Neural crest cell (in vitro differentiated cells): ENCODE measurements at places on chromosomes 16 and 17.

DNA sequence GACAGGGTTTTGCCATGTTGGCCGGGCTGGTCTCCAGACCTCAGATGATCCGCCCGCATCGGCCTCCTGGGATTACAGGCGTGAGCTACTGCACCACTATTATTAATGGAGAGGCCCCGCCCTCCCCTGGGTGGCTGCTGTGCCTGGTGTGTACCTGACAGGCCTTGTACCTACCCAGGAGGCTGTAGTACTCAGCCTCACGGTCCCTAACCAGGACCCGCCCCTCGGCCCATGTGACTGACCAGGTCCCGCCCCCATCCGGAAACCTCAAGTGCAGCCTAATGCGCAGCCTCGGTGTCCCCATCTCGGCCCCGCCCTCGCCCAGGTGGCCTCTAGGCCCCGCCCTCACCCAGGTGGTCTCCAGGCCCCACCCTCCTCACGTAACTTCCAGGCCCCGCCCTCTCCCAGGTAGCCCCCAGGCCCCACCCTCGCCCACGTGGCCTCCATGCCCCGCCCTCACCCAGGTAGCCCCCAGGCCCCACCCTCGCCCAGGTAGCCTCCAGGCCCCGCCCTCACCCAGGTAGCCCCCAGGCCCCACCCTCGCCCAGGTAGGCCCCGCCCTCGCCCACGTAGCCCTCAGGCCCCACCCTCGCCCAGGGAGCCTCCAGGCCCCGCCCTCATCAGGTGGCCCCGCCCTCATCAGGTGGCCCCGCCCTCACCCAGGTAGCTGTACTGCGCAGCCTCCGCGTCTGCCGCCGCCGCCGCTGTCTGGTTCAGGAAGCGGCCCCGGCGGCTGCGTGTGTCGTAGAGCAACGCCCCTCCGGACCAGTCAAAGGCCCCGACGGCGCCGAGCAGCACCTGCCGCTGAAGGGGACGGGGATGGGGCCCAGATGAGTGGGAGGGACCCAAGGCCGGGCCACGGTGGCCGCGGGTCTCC is 31.0 kb downstream of the HASPIN start:
- peak; percentile 25 for DNase-seq

DNA sequence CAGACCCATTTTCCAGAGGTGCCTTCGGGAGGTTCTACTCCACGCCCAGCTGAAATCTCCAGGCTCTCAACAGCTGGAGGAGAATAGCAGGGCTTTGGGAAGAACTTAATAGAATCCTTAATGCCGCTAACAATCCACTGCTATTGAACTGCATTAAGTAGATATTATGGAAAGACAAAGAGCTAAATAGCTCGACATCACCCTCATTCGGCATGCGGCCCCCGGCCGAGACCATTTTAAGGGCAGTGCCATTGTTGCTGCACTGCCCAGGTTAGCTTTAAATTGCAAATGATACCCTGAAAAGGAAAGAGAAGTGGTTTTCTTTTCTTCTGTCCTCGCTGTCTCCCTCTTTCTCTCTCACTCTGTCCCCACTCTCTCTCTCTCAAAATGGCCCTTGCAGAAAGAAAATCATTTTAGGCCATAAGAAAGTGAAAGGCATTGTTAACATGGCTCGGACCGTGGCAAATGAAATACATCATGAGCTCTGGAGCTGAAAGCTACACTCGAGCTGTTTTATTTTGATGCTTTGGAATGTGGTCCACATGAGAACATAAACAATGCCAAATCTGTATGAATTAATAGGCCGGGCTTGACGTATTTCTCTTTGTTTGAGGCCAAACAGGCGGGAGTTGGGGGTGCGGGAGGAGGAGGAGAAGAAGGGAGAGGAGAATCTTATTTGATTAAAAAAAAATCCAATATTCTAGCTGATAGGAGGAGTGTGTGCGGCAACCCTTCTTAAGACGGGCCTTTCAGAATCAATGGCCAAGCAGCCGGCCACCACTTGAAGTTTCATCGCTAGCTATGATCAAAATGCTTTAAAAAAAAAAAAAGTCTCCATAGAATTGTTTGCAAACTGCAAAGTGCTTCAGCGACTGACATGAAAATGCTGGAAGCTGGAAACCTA is 298.8 kb upstream of the IRX3 start:
- no peak for DNase-seq

DNA sequence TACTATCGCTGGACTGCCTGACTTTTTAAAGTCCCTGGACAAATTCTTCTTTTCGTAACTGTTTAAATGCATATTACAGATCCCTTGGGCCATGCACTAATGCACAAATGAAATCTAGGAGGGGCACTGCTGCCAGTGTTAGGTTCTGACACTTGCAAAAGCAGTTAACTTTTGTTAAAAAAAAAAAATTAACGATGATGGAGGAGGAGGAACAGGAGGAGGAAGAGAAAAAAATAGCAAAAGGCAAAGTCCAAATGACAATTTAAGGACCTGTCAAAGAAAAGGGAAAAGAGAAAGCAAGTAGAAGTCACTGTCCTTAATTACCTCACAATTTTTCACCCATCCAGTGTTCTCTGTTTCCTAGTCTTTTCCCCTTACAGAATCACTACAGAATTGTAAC is 97.8 kb upstream of the CORO6 start:
- no peak for DNase-seq

- DNase-seq: no peak
Measured at GRCh38 chr16:60225541-60225940, 1491.4 kb upstream of the GOT2 start.

- no peak for DNase-seq
Measured at GRCh38 chr17:81701288-81702071, 1.7 kb upstream of the MRPL12 start.

- DNase-seq: no peak
Measured at GRCh38 chr17:28053725-28054124, 11.2 kb downstream of the NLK start.

DNA sequence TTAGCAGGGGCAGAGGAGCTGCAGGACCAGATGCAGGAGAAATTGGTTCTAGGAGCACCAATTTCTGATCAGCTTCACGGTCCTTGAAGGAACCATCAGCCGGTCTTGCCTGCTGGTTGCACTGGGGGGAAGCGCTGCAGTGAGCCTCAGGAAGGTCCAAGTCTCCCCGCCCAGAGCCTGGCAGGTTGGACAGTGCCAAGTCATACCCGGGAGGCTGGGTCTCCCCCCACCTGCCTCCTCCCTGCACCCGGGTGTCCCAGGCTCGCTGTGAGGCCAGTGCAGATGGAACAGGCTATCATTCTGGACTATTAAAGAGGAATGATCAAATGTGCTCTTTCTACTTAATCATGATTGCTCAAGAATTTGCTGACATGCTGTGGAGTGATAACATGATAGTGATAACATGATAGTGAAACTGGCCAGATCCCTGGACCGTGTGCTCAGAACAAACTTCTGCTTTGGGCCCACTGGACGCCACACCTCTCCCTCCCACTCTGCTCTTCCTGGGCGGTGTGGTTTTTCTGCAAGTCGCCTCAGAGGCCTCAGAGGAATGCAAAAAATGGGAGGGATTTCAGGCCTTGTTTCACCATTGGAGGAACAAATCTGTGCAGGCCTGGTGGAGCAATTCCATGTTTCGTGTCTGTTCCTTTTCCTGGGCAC is 236.0 kb downstream of the IRF8 start:
- DNase-seq: no peak

- no peak for DNase-seq
Measured at GRCh38 chr16:3143598-3144320, 8.9 kb downstream of the ZNF213 start.

DNA sequence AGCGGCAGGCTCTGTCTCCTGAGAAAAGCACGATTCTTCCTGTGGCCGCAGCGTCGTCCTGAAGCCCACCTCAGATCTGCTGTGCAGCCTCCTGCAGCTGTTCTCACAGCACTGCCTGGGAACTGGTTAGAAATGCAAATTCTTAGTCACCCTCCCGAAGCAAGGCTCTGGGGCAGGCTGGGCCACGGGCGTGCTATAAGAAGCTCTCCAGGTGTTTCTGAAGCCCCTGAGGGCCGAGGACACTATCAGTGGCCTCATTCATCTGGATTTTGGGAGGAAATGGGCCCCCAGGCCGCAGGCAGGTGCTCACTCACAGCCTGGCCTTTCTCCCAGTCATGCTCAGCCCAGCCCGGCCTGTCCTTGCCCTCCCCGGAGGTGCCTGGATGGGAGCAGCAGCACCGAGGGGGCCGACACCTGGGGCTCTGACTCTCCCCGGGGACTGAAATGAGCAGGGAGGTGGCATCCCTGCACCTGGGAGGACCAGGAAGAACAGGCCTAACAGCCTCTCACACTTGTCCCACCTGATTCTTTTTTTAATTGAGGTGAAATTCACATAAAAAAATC is 10.4 kb upstream of the NLRC3 start:
- DNase-seq: no peak

- DNase-seq: no peak
Measured at GRCh38 chr16:19479302-19479721, 42.6 kb downstream of the GDE1 start.

- DNase-seq: no peak
Measured at GRCh38 chr17:33227911-33228310, 65.2 kb downstream of the ASIC2 start.

GRCh38 chr16:78050734-78051400 is 28.5 kb downstream of the CLEC3A start:
- no peak for DNase-seq

DNA sequence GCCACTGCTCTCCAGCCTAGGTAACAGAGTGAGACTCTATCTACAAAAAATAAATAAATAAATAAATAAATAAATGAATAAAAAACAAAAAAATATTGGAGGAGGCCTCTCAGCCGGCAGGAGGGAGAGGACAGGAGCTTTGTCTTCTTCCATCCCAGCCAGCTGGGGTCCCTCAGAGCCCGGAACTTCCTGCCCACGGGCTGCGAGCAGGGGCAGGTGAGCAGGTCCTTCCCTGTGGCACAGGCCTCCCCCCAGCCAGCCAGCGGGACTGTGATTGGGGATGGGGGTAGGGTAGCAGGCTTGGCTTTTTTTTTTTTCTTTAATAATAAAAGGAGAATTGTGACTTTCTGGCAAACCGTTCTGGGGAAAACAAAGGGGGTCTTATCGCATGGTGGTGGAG is 10.1 kb downstream of the SMTNL2 start:
- DNase-seq: no peak

GRCh38 chr17:28950017-28950751 is 1.1 kb downstream of the PHF12 start:
- peak; percentile 46 for DNase-seq

DNA sequence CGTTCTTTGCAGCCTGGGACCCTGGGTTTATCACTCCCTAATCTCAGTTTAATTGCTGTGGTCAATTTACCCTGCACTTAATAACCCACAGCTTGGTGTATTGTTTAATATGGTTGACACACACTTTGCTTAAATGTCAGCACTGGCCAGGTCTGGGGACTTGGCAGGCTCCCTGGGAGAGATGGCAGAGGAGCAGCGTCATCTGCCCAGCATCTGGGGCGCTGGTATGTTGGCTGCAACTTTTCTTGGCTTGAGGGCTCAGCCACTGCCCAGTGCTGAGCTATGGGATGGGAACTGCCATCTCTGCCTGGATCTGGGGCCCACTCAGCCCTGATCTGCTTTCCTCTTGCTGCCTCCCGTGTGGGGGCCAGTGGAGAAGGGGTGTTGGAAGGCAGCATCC is 115.7 kb upstream of the IRX3 start:
- no peak for DNase-seq

GRCh38 chr17:68344701-68345136 is 53.4 kb downstream of the ARSG start:
- DNase-seq: no peak

- no peak for DNase-seq
Measured at GRCh38 chr16:88862968-88863367, 3.5 kb downstream of the PABPN1L start.

GRCh38 chr16:56047307-56048234 is 143.7 kb upstream of the GNAO1 start:
- DNase-seq: no peak

GRCh38 chr16:48845261-48845660 is 235.3 kb upstream of the N4BP1 start:
- DNase-seq: no peak

GRCh38 chr17:19265755-19266154 is 28.6 kb downstream of the EPN2 start:
- DNase-seq: no peak

GRCh38 chr16:56862776-56863175 is 2.2 kb upstream of the SLC12A3 start:
- no peak for DNase-seq

DNA sequence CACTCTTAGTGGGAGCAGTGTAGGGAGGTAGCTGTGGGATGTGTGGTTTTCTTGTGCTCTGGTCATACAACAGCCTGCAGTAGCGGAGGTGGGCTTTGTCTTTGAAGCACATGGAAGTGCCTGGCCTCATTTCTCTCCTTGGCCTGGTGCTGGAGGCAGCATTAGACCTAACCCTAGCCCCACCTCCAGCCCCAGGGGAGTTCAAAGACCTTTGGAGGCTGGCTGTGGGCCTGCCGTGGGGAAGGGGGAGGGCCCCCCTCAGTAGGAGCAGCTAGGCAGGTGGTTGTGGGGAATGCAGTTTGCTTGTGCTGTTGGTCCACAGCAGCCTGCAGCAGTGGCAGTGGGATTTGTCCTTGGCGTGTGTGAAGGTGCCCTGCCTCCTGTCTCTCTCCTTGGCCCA is 91.7 kb downstream of the BCAS3 start:
- DNase-seq: no peak

DNA sequence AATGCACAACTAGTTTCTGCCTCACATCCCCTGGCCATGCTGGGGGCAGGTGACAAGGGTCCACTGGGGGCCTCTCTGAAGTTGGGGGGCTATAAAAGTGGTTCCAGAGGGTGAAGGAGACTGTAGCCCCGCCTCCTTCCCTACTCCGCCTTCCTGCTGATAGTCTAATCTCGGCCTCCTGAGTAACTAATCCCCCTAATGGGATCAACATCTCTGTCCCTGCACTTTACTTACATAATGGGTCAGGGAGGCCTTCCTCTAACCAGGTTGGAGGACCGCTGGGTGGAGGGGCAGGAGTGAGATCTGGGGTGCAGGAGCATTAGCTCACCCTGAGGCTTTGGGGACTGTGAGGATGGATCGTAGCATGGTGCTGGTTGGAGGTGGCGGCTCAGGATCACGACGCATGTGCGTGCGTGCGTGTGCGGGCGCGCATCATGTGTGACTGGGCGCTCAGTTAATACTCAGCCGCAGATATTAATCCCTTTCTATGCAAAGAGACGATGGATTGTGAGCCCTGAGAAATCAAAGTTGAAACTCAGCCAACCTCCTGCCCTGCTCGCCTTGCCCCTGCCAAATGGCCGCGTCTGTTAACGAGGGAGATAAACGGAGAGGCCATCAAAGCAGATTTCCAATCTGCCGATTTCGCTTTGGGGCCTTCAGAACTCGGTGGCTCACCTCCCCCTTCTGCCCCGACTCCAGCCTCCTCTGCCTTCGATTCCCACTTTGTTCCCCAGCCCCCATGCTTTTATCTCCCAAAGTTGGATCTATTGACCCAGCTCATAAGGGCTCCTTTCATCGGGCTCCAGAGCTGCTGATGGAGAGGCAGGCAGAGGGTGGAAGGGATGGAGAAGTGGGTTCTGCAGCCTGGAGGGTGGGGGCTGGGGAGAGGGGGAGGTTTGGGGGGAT is 107.3 kb downstream of the SDK2 start:
- DNase-seq: peak; percentile 31
